ENCODE measurements at places on chromosomes 1 and 21.

- no peaks in the 10 kb centered on the region for H3K4me1 ChIP-seq
- no peaks in the 10 kb centered on the region for H3K36me3 ChIP-seq
- no peak for DNase-seq
These were observed 437.8 kb downstream of the LTN1 start for GRCh38 chr21:28554660-28555475.

DNA sequence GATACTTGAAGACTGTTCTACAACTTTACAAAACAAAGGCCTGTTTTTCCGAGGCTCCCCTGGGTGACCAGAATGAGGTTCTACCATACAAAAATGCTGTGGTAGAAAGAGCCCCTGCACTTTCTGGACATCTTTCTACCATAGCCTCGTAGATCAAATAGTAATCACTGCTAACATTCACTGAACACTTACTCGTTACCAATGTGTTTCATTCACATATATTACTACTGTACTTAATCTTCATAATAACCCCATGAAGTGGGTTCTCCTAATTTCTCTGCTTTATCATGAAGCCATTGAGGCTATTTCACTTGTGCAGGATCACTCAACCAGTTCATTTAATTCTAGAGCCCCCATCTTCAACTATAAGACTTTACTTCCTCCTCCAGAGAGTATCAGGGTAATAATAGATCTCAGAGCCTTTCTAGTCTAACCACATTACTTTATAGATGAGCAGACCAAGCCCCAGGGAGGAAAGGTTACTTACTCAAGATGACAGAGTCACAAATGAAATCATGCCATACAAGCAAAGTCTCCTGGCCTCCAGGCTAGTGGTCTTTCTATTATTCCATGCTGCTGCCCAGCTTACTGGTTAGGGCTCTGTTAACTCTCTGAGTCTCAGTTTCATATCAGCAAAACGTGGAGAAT is 46.7 kb upstream of the OSBPL9 start:
- H3K27me3 ChIP-seq, result no peaks in the 10 kb centered on the region
- H3K36me3 ChIP-seq, result no peaks in the 10 kb centered on the region
- peaks cover 34% of the 10 kb centered on the region for H3K4me1 ChIP-seq
- DNase-seq, result no peak
- H3K4me3 ChIP-seq, result no peak overlapping the region
- peak overlapping the region; percentile 29 for H3K27ac ChIP-seq

DNA sequence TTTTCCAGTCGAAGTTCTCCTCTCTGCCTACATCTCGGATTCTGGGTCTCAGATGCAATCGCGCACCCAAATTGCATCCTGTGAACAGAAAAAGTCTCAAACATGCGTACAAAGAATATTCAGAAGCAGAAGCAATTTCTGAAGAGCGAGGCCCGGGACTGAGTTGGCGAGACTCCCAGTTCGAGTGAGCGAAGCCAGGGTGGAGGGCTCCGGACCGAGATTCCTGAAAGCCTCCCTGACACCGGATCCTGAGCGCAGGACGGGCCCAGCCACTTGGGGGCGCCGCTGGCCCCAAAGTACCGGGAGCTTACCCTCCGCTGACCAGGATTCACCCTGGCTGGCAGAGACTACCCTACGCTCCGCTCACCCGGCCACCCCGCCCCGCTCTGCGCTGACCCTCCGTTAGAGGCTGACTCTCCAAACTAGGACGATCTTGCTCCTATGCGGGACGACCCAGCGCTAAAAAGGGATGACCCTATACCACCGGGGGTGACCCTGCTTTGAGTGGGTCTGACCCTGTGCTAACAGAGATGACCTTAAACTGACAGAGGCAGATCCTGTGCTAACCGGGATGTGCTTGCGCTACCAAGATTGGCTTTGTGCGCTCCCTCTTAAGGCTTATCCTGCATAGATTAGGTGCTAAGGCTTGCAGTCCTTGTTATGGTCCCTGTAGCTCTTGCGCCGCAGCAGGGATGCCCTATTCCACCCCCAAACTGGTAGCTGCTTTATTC is 12.1 kb downstream of the FOXD2 start:
- H3K4me3 ChIP-seq, result no peak overlapping the region
- peaks cover 18% of the 10 kb centered on the region for H3K4me1 ChIP-seq
- peaks cover 82% of the 10 kb centered on the region for H3K27me3 ChIP-seq
- no peak overlapping the region for H3K27ac ChIP-seq
- H3K36me3 ChIP-seq, result no peaks in the 10 kb centered on the region

- no peaks in the 10 kb centered on the region for H3K36me3 ChIP-seq
- no peak for DNase-seq
- no peak overlapping the region for H3K27ac ChIP-seq
- H3K27me3 ChIP-seq, result no peaks in the 10 kb centered on the region
- H3K4me3 ChIP-seq, result no peak overlapping the region
These were observed 66.3 kb downstream of the C1orf185 start for GRCh38 chr1:51168266-51168845.

- H3K4me3 ChIP-seq, result no peak overlapping the region
- H3K27me3 ChIP-seq, result no peaks in the 10 kb centered on the region
- H3K4me1 ChIP-seq, result no peaks in the 10 kb centered on the region
- H3K27ac ChIP-seq, result no peak overlapping the region
- no peak for DNase-seq
These were observed 62.7 kb downstream of the HSF2BP start for GRCh38 chr21:43596616-43597015.

DNA sequence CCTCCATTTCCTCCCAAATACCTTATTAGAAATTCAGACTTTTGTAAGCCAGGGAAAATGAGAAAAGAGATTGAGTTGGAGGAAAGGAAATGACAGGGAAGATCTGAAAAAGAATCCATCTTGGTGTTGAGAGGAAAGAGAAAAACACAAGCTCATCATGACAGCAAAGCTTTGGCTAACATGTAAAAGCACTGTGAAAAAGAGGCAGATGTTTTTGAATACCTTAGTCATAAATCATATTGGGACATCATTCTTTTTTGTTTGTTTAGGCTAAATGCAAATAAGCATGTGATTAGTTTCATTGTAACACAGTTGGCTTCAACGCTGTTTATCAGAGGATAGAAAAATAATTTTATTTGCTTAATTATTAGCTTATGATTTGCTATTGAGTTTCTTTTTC is 64.6 kb downstream of the LHX8 start:
- H3K4me1 ChIP-seq, result no peaks in the 10 kb centered on the region
- no peak for DNase-seq
- H3K27me3 ChIP-seq, result no peaks in the 10 kb centered on the region
- H3K36me3 ChIP-seq, result no peaks in the 10 kb centered on the region

DNA sequence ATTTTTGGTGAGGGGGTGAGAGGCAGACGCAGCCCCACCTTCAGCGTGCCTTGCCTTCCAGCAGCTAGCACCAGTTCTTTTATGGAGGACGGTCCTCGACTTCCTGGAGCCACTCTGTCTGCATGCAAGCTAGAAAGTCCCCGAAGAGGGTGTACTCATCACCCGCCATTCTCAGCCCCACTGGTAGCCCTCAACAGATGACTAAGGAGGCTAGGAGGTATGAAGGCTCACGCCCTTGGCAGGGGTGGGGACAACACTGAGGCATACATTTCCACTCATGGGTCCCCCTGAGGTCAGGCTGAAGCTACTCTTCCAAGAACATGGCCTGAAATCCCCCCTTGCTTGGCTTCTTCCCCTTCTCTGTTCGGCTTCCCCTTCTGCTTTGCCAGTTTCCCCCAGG is 8.9 kb upstream of the PTPRF start:
- DNase-seq, result no peak
- H3K4me1 ChIP-seq, result no peaks in the 10 kb centered on the region
- H3K27ac ChIP-seq, result no peak overlapping the region
- H3K4me3 ChIP-seq, result no peak overlapping the region

- H3K36me3 ChIP-seq, result no peaks in the 10 kb centered on the region
- peaks cover 5% of the 10 kb centered on the region for H3K27me3 ChIP-seq
- no peaks in the 10 kb centered on the region for H3K4me1 ChIP-seq
- no peak overlapping the region for H3K27ac ChIP-seq
- no peak overlapping the region for H3K4me3 ChIP-seq
- no peak for DNase-seq
These were observed 21.4 kb downstream of the KIRREL1 start for GRCh38 chr1:158014731-158015320.

- H3K36me3 ChIP-seq, result no peaks in the 10 kb centered on the region
- H3K27me3 ChIP-seq, result no peaks in the 10 kb centered on the region
- peak; percentile 5 for DNase-seq
- H3K4me1 ChIP-seq, result no peaks in the 10 kb centered on the region
These were observed 46.6 kb downstream of the FCRL5 start for GRCh38 chr1:157505481-157506272.

DNA sequence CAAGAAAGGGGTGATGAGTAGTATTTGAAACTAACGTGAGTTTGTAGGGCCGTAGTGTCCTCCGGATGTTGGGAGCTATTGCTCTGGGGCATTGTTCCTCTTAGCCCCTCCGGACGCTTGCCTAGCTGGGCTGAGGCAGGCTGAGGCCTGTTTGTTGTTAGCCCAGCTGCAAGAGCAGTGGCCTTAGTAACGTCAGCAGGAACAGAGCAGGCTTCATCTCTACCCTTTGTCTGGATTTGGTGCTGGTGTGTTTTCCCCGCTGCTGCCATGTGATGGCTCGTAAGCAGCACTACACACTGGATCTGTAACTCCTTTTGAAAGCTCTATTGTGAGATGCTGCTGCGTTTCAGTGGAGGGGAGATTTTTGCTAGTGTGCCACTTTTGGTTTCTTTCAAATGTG is 57.6 kb downstream of the DNM3 start:
- no peak overlapping the region for H3K4me3 ChIP-seq
- no peak overlapping the region for H3K27ac ChIP-seq
- H3K27me3 ChIP-seq, result no peaks in the 10 kb centered on the region
- H3K4me1 ChIP-seq, result no peaks in the 10 kb centered on the region
- no peak for DNase-seq

DNA sequence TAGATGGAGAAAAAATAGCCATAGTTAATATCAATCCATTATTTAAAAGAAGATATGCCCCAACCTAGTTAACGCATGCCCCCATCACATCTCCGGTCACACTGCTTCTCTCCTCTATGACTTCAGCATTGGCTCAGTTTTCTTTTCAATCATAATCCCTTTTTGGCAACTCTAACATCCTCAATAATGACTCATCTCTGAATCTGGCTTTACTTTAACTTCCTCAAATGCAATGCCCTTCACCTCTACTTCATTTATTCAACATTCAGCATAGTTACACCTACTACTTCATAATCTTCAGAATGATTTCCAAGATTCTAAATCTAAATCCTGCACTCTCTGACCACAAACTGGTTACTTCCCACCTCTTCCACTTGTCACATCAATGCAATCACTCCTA is 417.3 kb downstream of the USH2A start:
- no peaks in the 10 kb centered on the region for H3K36me3 ChIP-seq
- H3K4me1 ChIP-seq, result no peaks in the 10 kb centered on the region
- DNase-seq, result no peak
- no peak overlapping the region for H3K4me3 ChIP-seq
- no peaks in the 10 kb centered on the region for H3K27me3 ChIP-seq

DNA sequence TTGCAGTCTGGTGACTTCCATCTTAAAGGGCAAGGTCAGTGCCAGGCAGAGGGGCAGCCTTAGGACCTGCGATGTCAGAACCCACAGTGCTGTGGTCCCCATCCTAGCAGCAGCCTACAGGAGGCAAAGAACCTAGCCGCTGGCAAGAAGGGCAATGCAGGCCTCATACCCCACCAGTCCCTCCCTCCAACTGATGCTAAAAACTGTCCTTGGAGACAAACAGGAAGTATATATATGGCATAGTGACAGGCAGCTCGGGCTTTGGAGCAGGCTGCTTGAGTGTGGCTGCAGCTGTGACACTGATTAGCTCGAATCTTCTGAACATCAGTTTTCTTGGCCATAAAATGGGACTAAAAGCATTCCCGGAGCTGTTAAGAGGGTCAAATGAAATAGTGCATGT is 156.0 kb upstream of the VAMP3 start:
- H3K4me1 ChIP-seq, result no peaks in the 10 kb centered on the region
- H3K27ac ChIP-seq, result no peak overlapping the region
- no peaks in the 10 kb centered on the region for H3K27me3 ChIP-seq
- DNase-seq, result no peak
- no peaks in the 10 kb centered on the region for H3K36me3 ChIP-seq

DNA sequence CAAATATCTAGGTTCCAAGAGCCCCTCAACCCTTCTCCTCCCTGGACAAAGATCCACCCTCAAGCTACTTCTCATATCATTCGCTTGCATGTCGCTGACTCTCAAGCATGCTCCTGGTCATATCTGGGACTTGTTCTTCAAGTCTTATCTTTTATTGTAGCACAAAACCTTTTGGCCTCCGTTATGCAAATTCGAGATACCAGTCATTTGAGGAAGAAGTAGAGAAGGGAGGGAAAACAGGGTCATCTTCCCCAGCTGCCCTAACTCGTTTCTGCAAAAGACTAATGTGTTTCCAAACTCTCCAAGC is 63.8 kb upstream of the ETS2 start:
- DNase-seq, result no peak
- H3K27ac ChIP-seq, result no peak overlapping the region
- no peaks in the 10 kb centered on the region for H3K36me3 ChIP-seq

DNA sequence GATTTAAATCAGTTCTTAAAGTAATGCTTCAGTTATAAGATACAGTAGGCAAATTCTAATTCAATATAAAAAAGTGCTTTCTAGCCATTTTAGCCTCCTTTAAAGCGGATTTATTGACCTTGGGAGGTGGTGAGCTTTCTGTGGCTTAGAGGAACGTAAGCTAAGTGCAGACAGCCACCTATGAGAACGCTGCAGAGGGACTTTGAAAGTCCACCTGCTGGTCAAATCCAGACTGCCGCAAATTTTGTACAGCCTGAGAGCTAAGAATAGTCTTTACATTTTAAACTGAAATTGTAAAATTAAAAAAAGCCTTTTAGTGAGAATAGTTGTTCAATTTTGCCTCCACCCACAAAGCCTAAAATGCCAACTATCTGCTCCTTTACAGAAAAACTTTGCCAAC is 67.0 kb upstream of the SSX2IP start:
- no peak overlapping the region for H3K27ac ChIP-seq
- no peak for DNase-seq
- H3K4me3 ChIP-seq, result no peak overlapping the region
- no peaks in the 10 kb centered on the region for H3K36me3 ChIP-seq
- no peaks in the 10 kb centered on the region for H3K27me3 ChIP-seq

DNA sequence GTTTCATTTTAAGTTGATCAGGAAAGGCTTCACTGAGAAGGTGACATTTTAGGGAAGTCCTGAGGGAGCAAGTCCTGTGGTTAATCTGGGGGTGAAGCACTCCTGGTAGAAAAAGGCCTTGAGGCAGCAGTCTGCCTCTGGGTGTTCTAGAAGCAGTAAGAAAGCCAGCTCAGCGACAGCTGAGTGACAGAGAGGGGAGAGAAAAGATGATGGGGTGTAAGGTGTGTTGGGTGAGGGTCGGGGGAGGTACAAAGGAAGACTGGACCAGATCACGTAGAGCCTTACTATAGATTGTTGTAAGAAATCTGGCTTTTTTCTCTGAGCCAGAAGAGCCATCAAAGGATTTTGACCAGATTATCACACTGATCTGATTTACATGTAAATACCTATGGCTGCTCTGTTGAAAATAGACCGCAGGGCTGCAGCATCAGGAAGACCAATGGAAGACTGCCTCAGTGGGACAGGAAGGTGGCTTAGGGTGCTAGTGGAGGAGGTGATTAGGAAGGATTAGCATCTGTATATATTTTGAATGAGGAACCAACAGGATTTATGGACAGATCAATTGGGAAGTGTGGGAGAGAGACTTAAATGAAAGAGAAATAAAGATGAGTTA is 131.2 kb downstream of the CDC7 start:
- no peak overlapping the region for H3K27ac ChIP-seq
- H3K4me1 ChIP-seq, result no peaks in the 10 kb centered on the region
- no peaks in the 10 kb centered on the region for H3K36me3 ChIP-seq
- DNase-seq, result no peak

GRCh38 chr1:220386494-220387195 is 114.4 kb upstream of the RAB3GAP2 start:
- H3K27ac ChIP-seq, result no peak overlapping the region
- no peak overlapping the region for H3K4me3 ChIP-seq
- no peaks in the 10 kb centered on the region for H3K36me3 ChIP-seq
- H3K27me3 ChIP-seq, result no peaks in the 10 kb centered on the region
- no peaks in the 10 kb centered on the region for H3K4me1 ChIP-seq
